ENCODE measurements at places on chromosomes 12 and 14.

- no peak for DNase-seq
Measured at GRCh38 chr12:130752692-130753230, 36.7 kb upstream of the RIMBP2 start.

- no peak for DNase-seq
Measured at GRCh38 chr12:49039421-49040363, 20.9 kb downstream of the KMT2D start.

- DNase-seq: no peak
Measured at GRCh38 chr12:92424338-92424737, 278.5 kb upstream of the PLEKHG7 start.

GRCh38 chr12:121534495-121535148 lies 46.2 kb downstream of the KDM2B start:
- DNase-seq: no peak

DNA sequence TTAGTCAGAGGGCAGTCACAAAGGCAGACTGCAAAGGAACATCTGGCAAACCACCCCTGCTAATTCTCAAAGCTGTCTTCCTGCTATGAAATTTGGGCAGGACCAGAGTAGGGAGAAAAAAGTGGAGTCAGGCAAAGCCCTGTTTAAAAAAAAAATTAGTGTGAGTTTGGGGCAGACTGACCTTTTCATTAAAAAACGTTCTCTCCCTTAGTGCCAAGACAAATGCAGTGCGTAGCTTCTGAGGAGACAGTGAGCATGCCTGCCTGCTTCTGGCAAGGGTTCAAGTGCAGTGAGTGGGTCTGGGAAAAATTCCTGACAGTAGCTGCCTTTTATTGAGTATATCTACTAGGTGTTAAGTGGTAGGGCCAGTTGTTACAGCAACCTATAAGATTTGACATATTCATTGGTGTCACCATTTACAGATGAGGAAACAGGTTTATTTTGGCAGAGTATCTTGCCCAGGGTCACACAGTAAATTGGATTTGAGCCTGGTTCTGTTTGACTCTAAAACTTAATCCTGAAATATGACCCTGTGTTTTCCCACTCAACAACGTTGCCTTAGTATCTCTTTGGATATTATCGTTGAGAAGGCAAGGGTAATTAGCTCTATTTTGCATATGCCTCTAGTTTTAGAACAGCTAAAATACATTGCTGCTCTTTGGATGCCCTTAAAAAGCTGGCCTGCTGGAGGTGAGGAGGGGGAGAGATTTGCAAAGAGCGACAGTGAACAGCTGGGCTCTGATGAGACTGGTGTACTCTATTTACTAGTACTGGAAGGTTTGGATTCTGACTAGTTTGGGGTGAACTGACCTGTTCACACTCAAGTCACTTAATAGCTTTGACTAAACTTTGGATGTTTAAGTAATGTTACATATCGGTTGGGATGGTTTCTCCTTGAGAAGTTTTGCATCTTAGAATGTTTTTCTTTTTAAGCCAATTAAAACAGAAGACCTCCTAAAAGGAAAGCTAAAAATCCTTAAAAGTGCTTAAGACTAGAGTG lies 72.8 kb downstream of the PAPOLA start:
- DNase-seq: no peak

DNA sequence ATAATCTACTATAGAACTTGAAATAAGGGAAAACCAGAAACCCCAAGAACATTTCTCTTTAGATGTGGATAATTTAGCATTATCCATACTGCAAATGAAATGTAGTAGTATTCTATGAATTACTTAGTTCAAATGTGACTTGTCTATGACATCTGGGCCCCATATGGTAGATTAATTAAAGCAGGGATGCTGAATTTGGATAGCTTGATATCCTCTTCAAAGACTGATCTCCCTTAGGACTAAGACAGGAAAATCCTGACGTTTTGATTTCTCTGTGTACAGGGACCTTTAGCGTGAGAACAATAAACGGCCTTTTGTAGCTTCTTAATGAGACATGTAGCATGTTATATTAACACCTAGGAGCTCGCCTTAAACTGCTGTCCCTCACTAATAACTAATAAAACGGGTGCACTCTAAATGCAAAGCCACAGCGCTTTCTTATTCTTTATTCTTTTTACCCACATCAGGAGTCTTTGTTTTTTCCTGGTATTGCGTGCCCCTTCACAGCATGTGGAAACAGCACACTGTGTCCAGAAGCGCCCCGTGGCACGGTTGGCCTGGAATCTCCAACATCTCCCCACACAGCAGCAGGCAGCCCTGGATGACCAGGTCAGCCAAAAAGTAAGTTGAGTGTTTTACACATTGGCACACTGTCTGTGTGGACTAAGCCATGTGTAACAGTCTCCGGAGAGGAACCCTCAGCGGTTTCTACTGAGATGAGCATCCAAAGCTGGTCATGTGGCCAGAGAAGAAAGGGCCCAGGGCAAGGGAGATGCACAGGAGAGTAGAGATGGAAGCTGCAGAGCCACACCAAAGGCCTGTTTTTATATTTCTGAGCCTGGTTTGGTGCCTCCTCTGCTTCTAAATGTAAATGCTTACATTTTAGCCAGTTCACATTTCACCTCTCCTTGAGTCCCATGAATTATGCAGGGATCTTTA lies 93.1 kb downstream of the SRGAP1 start:
- no peak for DNase-seq

DNA sequence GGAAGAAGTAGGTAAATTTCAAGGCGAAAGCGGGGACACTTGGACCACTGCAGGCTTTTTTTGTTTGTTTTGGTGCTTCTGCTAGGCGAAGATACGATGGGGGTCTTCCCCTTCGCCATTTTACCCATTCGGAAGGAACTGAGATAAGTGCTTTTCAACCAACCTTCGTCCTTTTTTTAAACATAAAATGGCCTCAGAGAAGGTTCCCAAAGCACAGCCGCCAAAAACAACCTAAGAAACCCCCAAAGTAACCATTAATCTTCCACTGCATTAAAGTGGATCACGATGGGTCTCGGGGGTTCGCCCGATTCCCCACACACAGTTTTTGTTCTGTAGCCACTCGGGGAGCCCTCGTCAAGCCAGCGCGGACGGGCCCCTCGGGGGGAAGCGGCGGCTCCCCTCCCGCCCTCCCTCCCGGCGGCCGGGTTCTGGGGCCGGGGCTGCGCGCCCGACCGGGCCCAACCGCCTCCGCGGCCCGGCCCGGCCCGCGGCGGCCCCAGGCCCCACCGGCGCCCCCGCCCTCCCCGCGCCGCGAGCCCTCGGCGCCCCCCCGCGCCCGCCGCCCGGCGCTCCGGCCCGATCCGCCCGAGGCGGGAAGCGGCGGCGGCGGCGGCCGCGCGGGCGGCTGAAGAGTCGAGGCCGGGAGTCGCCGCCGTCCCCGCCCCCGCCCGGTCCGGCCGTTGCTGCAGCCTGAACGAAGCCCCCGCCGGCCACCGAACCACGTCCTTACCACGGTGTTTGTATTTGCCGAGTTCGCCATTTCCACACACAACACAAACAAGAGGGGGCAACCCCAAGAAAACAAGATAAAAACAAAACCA lies 790 bp downstream of the GTF2A1 start:
- DNase-seq: no peak

- no peak for DNase-seq
Measured at GRCh38 chr12:19288603-19289244, 150.6 kb upstream of the AEBP2 start.

- DNase-seq: no peak
Measured at GRCh38 chr14:96727491-96727890, 69.7 kb upstream of the VRK1 start.

- no peak for DNase-seq
Measured at GRCh38 chr14:24814944-24815343, 181.0 kb upstream of the GZMB start.

GRCh38 chr14:99840774-99841305 lies 47.6 kb downstream of the EML1 start:
- no peak for DNase-seq

GRCh38 chr12:119642986-119643385 lies 24.9 kb upstream of the PRKAB1 start:
- DNase-seq: no peak

GRCh38 chr12:98533723-98534251 lies 18.4 kb downstream of the TMPO start:
- peak; percentile 40 for DNase-seq

DNA sequence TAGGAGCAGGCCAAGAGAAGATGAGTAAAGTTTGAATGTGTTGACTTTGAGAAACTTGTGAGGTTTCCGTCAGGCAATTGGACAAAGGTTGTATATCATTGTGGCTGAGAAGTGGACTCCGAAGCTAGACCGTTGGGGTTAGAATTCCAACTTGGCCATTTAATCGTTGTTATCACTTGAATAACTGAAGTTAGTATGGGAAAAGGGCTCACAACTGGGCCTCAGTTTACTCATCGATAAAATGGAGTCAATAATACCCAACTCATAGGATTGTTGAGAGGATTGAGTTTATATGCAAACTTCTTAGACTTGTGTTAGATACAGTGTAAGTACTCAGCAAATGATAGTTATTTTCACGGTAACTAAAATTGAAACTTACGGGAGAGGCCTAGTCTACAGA lies 846 bp downstream of the SLIRP start:
- DNase-seq: no peak

- no peak for DNase-seq
Measured at GRCh38 chr12:123242116-123242904, 9.1 kb downstream of the MTRFR start.

GRCh38 chr12:120199595-120200306 lies 1.2 kb downstream of the RPLP0 start:
- no peak for DNase-seq

DNA sequence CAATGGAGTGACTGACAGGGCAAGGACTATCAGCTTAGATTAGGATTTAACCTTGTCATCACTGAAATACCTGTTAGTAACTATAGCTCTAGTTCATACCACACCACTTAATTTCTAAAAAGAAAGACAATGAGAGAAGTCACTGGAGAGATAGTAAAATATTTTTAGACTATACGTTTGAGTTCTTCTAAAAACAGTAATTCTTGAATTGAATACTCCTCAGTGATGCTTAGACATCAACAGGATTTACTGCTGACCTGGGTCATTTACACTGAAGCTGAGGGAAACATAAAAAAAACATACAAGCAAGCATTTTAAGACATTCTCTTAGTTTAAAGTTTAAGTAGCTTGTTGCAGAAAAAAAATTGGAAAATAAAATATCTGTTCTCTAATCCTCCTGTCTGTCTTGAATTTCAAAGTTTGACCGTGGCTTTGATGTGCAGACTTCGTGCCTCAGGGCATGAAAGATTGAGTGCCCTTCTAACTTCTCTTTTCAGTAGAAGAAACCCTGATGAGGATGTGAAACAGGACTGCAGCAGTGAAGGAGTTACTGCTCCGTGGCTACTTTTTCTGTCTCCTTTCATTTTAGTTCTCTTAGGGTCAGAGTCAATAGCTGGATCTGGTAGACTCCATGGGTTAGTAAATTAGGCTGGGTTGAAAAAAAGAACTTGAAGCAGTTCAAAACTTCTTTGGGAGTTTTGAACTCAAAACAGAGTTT lies 172.2 kb downstream of the PTPRO start:
- DNase-seq: no peak

GRCh38 chr12:118846416-118846815 lies 134.9 kb upstream of the SRRM4 start:
- DNase-seq: no peak

DNA sequence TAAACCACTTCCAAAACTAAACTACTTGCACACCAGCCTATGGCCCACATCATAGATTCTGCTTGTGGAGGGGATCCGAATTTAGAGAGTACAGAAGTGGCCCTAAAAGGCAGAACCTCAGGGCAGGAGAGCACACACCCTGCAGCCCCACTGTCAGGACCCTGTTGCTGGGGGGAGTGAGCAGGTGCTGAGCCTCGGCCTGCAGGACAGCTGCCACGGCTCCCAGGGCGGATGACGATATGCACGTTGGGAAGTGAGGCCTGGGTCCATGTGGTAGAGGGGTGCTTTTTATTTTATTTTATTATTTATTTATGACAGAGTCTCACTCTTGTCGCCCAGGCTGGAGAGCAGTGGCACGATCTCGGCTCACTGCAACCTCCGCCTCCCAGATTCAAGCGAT lies 73.5 kb downstream of the TNFAIP2 start:
- no peak for DNase-seq

GRCh38 chr14:90274808-90275457 lies 18.6 kb downstream of the PSMC1 start:
- DNase-seq: no peak

DNA sequence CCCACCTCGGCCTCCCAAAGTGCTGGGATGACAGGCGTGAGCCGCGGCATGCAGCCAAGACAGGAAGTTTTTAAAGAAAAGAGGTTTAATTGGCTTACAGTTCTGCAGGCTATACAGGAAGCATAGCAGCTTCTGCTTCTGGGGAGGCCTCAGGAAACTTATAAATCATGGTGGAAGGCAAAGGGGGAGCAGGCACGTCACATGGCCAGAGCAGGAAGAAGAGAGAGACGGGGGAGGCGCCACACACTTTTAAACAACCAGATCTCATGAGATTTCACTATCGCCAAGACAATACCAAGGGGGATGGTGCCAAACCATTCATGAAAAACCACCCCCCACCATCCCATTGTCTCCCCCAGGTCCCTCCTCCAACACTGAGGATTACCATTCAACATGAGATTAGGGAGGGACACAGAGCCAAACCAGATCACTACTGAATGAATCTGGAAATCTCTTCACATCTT lies 14.1 kb downstream of the CCDC63 start:
- DNase-seq: peak; percentile 68

GRCh38 chr14:89317051-89317691 lies 99.9 kb downstream of the FOXN3 start:
- no peak for DNase-seq

DNA sequence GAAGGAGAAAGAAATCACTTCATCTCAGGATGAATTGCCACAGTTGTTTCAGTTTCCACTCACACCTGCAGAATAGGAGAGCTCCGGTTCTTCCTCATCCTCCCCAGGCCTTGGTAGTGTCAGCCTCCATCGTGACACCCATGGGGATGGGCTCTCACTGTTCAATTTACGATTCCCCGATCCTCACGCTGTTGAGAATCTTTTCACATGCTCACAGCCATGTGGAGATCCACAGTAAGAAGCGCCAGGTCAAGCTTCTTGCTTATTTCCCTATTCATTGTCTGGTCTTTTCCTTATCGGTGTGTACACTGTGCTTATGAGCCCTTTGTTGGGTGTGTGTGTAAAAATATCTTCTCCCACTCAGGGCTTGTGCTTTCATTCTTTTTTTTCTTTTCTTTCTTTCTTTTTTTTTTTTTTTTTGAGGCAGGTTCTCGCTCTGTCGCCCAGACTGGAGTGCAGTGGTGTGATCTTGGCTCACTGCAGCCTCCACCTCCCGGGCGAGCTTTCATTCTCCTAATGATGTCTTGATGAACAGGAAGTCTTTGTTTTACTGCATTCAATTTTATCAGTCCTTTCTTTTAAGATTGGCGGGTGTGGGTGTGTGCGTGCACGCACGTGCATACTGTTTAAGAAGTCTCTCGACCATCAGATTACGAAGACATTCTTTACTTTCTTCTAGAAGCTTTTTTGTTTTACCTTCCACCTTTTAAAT lies 21.5 kb downstream of the RIN3 start:
- no peak for DNase-seq

GRCh38 chr12:108517288-108518100 lies 2.4 kb downstream of the FICD start:
- DNase-seq: no peak
